Kidney tubule cell (primary cell): ENCODE measurements at places on chromosomes 16 and 17.

DNA sequence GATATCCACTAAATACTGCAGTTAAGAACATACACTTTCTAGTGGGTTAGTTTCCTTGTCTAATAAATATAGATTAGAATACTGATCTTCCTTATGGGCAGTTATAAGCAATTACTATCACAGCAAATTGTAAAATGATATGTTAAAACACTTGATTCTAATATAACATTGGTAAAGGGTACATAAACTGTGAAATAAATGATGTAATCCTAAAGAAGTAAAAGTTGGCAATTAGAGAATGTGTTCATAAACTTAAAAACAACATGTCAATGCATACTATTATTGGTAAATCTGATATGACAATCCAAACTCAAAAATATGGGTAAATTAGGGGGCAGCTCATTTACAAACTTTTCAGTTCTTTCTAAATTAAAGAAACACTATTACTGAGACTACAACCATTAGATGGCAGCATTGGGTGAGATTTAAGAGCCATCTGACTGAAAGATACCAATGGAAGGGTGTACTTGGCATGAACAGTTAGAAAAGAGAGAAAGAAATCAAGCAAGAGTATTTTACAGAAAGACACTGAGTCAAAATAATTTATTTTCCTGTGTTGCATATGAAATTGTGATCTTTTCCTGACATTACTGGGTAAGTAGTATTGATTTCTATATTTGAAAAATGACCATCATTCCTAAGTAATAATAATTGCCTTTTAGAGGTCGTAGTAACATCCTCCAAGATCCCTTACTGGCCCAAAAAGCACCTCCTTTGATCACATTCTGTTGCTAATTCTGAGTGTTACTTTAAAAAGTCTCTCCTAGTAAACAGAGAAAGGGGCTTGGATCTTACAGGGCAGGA, 119.6 kb downstream of the SPAG9 start:
- peak; percentile 61 for DNase-seq

- no peak for DNase-seq
Observed at GRCh38 chr17:33680472-33680871, 387.4 kb upstream of the ASIC2 start.

DNA sequence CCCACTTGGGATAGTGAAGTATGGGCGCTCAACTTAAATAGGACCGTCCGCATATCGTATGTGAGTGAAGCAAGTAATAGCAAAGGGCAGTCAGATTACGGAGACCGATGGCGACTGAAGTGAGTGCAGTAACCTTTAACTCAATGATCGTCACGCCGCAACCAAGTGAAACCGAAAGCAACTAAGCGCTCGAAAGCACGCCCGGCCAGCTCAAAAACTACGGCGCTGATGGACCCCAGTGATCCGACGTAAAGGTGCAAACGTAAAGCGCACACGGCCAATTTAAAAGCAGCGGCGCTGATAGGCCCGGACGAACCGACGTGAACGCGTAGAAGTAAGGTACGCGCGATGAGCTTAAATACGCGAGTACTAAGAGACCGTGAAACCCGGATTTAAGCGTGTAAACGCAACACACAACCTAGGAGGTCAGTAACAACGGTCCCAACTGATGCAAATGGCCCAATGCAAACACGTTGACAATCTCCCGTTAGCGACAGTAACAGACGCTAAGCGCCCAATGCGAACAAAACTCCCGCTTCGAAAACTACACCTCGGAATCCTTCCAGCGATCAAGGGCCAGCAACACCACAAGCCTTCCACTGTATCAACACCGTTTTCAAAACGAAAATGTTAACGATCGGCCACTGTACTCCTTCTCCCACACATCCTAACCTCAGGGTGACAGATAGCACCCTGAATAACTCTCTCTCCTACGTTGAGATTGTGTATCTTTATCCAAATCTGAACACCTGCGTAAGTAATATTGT, 37.9 kb upstream of the ARL4D start:
- DNase-seq, result peak; percentile 100

GRCh38 chr17:74715144-74715543, 2.4 kb upstream of the CD300LF start:
- DNase-seq, result no peak

DNA sequence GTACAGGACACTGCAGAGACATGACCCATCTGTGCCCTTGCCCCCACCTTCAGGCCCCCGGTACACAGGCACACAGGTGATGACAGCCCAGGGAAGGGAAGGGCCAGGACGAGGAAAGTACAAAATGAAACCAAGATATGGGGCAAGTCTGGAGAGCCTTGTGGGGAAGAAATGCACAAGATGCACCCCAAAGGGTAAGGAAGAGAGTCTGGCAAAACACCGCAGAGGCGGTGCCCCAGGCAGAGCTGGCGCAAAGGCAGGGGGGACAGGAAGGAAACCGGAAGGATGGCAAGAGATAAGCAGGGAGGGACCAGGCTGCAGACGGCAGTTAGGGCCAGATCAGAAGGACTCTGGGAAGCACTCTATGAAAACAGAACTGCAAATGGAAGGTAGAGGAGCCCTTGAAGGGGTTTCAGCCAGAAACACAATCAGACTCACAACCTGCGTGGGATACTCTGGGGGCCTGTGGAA, 81.4 kb downstream of the SLC39A11 start:
- DNase-seq, result no peak
